ENCODE measurements at places on chromosomes 2 and 18.

GRCh38 chr2:64612575-64613195 is 41.0 kb downstream of the SERTAD2 start:
- DNase-seq: no peak

GRCh38 chr2:32249731-32250236 is 14.9 kb downstream of the NLRC4 start:
- DNase-seq: no peak

- no peak for DNase-seq
These were observed 111.6 kb downstream of the DTNA start for GRCh38 chr18:34821669-34822210.

- DNase-seq: no peak
These were observed 75.7 kb downstream of the CHST9 start for GRCh38 chr18:27109451-27109850.

GRCh38 chr18:61350578-61350977 is 17.3 kb downstream of the CDH20 start:
- no peak for DNase-seq

- DNase-seq: no peak
These were observed 633.1 kb upstream of the SETBP1 start for GRCh38 chr18:44047585-44047984.

- no peak for DNase-seq
These were observed 121.3 kb downstream of the GREB1L start for GRCh38 chr18:21363348-21363747.

DNA sequence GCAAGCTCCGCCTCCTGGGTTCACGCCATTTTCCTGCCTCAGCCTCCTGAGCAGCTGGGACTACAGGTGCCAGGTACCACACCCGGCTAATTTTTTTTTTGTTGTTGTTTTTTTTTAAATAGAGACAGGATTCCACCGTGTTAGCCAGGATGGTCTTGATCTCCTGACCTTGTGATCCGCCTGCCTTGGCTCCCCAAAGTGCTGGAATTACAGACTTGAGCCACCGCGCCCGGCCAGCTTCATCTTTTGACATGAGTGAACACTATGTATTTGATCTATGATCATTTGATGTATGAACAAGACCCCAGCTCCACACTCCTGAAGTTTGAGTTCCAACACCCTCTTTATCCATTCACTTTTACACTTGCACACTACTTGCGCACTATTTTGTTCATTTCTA is 43.4 kb upstream of the LPIN2 start:
- DNase-seq: no peak

- DNase-seq: peak; percentile 59
These were observed 139.6 kb downstream of the TRABD2A start for GRCh38 chr2:84741182-84741822.

DNA sequence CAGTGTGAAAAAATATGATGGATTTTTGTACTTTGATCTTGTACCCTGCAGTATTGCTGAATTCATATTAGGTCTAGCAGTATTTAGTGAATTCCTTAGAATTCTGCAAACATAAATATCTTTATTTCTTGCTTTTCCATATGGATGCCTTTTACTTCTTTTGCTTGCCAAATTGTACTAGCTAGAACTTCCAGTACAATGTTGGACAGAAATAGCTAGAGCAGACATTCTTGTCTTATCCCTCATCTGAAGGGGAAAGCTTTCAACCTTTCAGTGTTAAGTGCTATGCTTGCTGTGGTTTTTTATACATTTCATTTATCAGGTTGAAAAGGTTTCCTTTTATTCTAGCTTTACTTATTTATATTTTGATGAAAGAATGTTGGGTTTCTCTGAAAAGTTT is 1321.9 kb upstream of the CHAC2 start:
- no peak for DNase-seq

Data from A549 (cell line).